ENCODE measurements at places on chromosomes 1 and 21. TPM values are rescaled to one million over a fixed set of nuclear protein-coding genes. Genes with fewer than 3 reads are reported as not detected.

OR2T29 gene
- total RNA-seq: not detected

ODR4 gene
- total RNA-seq: 8.9 TPM

RSPH1 gene
- total RNA-seq: 1.8 TPM

BGLAP gene
- not detected for total RNA-seq

PLEKHN1 gene
- total RNA-seq: 6.8 TPM

SAMSN1 gene
- total RNA-seq: 0.07 TPM

CFHR1 gene
- not detected for total RNA-seq

PPP2R5A gene
- 31.1 TPM for total RNA-seq

FUCA1 gene
- total RNA-seq: 33.8 TPM

MIXL1 gene
- total RNA-seq: not detected

SYT6 gene
- total RNA-seq: not detected

Measured in epithelial cell of proximal tubule (primary cell).